ENCODE measurements at places on chromosomes 7 and 10.

GRCh38 chr10:77836299-77836820 lies 90.2 kb downstream of the DLG5 start:
- peak; percentile 51 for DNase-seq

DNA sequence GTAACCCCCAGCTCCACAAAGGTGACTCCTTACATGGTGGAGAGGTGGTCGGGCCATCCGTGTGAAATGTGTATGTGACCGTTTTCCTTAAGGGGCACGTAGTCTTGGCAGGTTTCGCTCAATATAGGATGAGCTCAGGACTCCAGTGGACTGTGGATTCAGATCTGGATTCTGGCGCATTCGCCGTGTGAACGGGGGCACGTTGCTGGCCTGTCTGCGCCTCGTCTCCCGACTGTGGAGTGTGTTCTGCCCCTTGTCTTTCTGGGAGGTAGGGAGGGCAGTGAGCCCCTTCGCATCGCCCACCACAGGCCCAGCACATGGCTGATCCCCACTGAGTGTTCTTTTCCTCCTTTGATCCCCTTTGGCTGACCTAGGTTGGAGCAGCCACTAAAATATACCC lies 165.1 kb downstream of the EGFR start:
- DNase-seq, result no peak

GRCh38 chr7:19107356-19108146 lies 9.9 kb downstream of the TWIST1 start:
- peak; percentile 90 for DNase-seq

DNA sequence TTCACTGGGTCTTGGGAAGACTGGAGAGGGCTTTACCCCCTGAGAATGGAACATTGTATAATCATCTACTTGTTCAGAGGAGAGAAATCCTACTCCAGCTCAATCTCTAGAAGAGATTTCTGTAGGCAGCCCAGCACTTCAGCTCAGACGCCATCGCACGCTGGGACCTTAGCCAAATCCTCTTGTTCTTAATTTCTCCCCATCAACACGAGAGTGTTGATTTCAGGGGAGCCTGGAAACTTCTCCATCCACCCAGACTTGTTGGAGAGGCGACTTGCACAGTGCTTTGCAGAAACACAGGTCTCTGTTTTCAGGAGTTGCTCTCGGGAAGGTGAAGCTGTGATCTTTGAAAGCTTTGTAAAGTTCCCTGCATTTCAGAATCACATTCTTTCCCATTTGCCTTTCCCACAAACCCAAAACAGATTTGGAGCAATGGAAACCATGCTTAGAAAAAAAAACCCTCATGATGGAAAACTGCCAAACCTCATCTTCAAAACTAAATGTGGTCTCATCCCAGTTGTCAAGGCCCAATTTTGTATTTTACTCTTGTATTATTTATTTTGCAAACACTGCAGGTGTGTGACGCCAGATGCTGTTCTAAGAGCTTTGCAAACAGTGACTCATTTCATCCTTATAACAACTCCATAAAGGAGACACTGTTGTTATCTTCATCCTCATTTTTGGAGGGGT lies 60.9 kb downstream of the CALML3 start:
- DNase-seq, result peak; percentile 81

- no peak for DNase-seq
Measured at GRCh38 chr7:56287429-56288138, 171.4 kb upstream of the NUPR2 start.

DNA sequence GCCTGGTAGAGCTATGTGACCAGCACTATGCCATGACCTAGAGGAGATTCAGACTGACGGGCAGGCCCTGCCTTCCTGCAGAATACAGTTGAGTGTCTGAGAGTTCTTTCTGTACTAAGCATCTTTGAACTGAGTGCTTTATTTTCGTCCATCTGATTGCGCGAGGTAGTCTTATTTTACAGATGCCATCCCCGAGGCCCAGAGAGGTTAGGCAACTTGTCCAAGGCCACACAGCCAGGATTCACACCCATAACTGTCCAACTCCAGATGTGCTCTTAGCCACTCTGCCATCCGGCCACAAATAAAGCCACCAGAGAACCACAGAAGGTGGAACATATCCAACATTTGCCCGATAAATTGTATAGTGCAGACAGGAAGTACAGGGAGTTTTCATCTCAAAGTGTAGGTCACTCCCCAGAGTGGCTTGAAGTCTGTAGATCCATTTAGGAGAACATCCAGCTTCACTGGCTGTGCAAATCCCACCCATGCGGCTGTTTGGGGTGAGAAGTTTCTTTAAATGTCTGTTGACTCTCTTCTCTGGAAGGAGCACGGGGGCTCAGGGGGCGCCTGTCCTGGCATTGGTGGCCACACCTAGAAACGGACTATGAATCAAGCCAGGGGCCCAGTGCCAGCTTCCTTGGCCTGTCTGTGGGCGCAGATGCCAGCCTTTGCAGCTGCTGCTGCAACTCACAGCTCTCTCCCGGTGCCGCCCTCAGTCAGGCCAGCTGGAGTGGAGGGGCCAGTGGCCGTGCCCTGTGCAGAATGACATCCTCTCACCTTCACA lies 11.1 kb downstream of the CHST3 start:
- DNase-seq, result no peak

DNA sequence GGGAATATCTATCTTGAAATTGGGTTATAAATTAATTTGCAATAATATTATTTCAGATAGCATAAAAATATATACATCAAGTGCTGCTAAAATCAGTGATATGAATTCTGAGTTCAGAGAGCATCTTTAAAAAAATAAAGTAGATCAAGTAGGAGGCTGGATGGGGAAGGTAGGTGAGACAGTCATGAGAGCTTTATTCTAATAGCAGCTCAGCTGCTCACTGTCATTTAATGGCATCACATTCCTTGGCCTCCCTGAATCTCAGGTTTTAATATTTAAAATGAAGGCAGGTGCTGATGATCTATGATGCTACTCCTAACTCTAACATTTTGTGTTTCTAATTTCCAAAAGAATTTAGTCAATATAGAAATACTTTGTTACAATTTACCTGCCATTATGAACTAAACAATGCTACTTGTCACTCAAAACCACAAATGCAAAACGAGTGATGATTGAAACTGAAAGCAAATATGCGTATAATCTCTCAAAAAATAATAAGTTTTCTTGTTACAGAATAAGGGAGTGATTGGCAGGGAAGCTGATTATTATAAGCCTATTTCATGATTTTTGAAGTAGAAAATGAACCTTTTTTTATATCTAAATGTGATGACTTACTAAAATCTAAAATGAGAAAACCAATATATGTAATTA lies 147.6 kb upstream of the CSTF2T start:
- no peak for DNase-seq

DNA sequence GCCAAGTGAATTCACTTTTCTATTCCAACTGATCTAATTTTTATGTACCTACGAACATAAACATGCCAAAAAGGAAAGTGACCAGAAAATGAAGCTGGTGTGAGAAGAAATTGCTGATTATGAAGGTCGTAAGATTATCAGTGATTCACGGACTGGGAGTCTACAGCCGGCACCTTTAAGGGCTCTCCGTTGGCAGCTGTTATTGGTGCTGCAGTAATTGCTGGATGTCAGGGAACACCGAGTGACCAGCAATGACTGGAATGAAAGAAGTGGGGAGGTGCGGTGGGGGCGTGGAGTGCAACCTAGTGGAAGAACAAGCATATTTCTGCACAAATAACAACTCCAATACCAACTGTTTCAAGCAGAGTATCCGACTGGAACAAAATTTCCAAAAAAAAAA lies 109.8 kb upstream of the TARP start:
- DNase-seq, result no peak

DNA sequence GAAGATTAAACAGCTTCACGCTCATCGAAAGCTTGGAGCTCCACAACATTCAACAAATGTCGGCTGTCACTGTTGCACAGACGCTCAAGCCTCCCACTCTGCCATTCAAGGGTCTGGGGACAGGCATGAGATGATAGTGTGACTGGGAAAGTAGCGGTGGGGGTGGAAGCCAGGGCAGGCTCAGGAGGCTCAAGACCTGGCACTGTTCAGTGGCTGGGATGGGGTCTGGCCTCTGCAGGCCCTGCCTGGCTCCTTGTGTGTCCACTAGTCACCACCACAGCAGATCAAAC lies 13.5 kb upstream of the GTPBP4 start:
- DNase-seq, result no peak

- DNase-seq, result no peak
Measured at GRCh38 chr10:72746426-72747363, 54.8 kb downstream of the MCU start.

GRCh38 chr7:32648408-32649156 lies 153.3 kb downstream of the AVL9 start:
- DNase-seq, result no peak

DNA sequence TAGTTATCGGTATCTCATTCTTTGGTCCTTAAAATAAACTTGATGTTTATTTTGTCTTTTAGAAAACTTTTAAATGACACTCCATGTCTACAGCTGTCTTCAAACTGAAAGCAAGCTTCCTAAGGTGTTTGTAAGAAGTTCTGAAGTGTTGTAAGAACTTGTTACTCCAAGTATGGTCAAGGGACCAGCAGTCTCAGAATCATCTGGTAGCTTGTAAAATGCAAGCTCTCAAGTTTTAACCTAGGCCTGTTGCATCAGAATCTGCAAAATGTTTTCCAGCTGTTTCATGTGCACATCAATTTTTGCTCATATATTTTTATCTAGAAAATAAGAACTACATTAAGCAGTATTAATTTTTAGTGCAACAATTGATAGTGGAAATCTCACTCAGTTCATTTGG lies 104.1 kb downstream of the THSD7A start:
- peak; percentile 8 for DNase-seq

- peak; percentile 64 for DNase-seq
Measured at GRCh38 chr10:82497439-82497838, 622.4 kb downstream of the NRG3 start.

GRCh38 chr10:104501864-104502579 lies 139.1 kb upstream of the SORCS3 start:
- DNase-seq, result no peak

DNA sequence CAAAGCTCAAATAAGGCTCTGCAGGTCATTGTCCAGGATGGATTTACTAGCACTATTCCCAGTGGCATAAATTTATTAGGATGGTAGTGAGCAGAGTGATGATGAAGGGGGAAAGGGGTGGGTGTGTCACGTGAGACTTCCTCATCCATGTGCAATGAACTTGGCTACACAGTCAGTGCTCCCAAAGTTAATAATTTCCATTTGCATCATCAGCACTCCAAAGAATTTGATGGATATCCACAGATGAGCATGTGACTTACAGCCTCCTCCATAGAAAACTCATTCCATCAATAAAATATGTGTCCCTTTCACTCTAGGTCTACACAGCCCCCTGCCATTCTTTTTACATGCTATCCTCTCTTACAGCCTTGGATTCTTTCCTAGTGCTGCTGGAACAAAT lies 142.6 kb upstream of the PLPP4 start:
- DNase-seq, result no peak

GRCh38 chr7:6479067-6479466 lies 31.3 kb upstream of the DAGLB start:
- no peak for DNase-seq

GRCh38 chr10:103676058-103676785 lies 179.2 kb downstream of the SH3PXD2A start:
- peak; percentile 59 for DNase-seq

DNA sequence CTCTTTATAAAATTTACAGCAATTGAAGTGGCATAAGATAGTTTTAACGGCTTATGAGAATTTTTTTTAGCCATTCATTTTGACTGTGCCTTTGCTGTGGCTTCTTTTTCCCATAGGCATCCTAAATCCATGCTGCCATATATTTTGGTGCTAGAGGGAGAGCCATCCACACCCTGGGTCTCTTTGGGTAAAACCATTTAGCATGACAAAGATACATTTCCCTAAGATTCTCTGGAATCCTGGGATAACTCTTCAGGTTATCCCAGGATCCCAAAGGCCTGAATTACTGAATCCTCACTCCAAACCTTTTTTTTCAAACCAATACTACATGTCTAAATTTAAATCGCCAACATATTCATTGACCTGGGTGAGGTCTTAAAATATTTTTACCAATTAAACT lies 28.9 kb downstream of the DNAJC12 start:
- DNase-seq, result no peak

DNA sequence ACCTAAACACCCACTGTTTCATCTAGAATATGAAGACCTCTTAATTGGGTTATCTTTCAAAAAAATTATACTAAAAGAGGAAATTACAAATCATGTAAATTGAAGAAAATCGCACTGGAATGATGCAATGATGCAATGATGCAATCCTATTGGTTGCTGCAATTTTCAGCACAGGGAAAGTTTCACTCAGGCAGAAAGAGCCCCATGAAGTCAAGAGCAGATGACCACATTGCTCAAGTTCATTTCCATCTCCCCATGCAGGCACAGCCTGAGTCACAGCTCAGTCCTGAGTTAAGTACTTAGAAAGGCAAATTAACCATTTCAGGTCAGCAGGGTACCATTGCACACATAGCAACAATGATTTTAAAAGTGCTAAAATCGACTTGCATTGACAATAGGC lies 180.3 kb upstream of the MYO3A start:
- DNase-seq, result no peak

All from fibroblast of skin of right quadriceps (primary cell).